ENCODE measurements at places on chromosomes 6 and 20.

DNA sequence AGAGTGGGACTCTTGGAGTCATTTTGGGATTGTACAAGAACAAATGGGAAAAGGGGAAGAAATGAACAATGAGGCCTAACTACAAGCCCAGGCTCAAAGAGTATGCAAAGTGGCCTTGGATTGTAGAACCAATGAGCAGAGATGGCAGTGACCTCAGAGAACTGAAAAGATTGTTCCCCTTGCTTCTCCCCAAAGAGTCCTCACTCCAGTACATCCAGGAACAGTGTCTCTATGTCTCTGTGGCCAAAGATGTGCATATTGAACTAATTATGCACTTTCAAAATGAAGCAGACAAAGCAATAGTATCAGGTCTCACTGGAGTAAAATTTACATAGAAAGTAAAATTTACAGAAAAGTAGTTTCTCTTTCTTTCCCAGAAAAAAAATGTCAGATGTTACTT lies 81.0 kb downstream of the SMLR1 start:
- DNase-seq = no peak

GRCh38 chr6:166864333-166864732 lies 92.0 kb downstream of the RNASET2 start:
- DNase-seq = no peak

- no peak for DNase-seq
These were observed 26.0 kb downstream of the KLHL31 start for GRCh38 chr6:53639520-53639919.

DNA sequence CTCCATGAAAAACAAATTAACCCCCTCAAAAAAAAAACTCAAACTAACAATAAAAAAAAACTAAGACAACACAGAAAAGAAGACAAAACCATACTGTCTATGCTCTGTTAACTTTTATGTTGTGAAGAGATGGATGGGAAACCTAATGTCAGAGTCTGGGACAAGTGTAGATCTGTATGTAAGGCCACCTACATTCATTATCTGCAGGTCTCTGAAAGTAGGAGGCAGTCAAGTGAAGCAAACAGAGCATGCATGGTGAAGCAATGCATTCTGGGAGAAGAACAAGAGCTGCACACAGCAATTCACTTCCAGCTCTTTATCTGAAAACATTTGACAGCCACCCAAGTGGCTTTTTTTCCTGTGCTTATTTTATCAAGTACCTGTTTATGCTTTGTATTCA lies 452.0 kb downstream of the EPHA7 start:
- DNase-seq = no peak

GRCh38 chr6:38137608-38138265 lies 318.2 kb downstream of the ZFAND3 start:
- DNase-seq = no peak

GRCh38 chr20:58790454-58790853 lies 60.2 kb downstream of the GNAS-AS1 start:
- no peak for DNase-seq

GRCh38 chr6:35240838-35241801 lies 18.4 kb upstream of the ZNF76 start:
- peak; percentile 69 for DNase-seq

- no peak for DNase-seq
These were observed 10.0 kb upstream of the CD93 start for GRCh38 chr20:23096097-23096496.

DNA sequence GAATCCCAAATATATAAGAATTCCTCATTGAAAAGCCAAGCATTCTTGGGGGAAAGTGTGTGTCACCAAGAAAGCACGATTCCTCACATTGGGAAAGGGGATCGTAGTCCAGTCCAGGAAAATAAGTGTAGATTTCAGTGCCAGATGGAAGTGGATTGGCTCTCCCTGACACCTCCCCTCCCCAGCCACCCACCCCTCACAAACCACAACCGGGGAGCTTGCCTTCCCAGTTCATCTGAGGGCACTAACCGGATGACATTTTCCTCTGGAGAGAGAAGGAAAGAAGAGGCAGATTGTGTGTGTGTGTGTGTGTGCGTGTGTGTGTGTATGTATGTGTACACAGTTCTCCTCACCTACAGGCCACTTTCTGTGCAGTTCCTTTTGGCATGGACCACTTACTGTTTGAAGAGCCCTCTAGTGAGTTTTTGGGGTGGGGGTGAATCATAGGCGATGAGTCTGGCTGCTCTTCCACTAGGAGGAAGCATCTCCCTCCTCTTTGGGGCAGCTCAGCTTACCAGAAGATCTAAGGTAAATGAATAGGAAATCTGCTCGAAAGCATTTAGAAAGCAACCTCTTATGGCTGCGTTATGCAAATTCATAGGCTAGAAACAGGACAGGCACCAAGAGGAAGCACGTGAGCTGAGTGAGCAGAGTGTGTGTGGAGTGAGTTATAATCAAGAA lies 20.8 kb downstream of the DAAM2 start:
- no peak for DNase-seq

GRCh38 chr6:138719011-138719635 lies 54.4 kb upstream of the CCDC28A start:
- no peak for DNase-seq

DNA sequence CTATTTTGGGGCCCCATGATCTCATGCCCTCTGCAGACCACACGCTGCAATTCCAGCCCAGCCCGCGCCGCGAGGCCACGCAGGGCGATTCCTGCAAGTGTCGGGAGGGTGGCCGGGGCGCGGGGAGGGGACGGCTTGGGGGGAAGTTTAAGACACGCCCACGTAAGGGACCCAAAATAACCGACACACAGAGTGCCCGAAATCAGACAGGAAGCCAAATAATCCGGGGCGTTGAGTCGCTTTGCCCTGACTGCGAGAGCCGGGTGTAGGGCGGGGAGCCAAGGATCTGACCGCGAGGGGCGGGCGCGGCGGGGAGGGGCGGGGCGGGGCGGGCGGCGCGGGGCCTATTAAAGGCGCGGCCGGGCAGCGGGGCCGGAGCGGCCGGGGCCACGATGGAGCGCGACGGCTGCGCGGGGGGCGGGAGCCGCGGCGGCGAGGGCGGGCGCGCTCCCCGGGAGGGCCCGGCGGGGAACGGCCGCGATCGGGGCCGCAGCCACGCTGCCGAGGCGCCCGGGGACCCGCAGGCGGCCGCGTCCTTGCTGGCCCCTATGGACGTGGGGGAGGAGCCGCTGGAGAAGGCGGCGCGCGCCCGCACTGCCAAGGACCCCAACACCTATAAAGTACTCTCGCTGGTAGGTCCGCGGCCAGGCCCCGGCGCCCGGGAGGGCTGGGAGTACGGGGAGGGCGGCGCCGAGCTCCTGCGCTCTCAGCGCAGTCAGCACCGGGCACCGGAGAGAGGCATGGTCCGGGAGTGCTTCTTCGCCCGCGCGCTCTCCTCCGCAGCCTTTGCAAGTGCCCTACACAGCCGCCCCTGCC lies at the start of gene ENPP1:
Gene ENPP1 (plus strand): TSS at position 377 of the 816 bp plus-strand sequence. CDS start 16 bp downstream, at position 393.
- DNase-seq = peak; percentile 33

- DNase-seq = peak; percentile 51
These were observed 67.2 kb upstream of the SNX9 start for GRCh38 chr6:157755746-157756411.

All from stimulated activated CD8-positive, alpha-beta memory T cell treated with anti-CD3 and anti-CD28 coated beads, Interleukin-2, amount 100 ng/mL, for 48 hours (primary cell).